Activated T-helper 1 cell treated with Interleukin-2 at 50 U/mL for 16 hours (primary cell): ENCODE measurements at places on chromosomes 12 and 14.

- DNase-seq, result no peak
Measured at GRCh38 chr14:22482085-22482694, 106.8 kb downstream of the DAD1 start.

- DNase-seq, result no peak
Measured at GRCh38 chr12:68591734-68592418, 18.8 kb upstream of the RAP1B start.

DNA sequence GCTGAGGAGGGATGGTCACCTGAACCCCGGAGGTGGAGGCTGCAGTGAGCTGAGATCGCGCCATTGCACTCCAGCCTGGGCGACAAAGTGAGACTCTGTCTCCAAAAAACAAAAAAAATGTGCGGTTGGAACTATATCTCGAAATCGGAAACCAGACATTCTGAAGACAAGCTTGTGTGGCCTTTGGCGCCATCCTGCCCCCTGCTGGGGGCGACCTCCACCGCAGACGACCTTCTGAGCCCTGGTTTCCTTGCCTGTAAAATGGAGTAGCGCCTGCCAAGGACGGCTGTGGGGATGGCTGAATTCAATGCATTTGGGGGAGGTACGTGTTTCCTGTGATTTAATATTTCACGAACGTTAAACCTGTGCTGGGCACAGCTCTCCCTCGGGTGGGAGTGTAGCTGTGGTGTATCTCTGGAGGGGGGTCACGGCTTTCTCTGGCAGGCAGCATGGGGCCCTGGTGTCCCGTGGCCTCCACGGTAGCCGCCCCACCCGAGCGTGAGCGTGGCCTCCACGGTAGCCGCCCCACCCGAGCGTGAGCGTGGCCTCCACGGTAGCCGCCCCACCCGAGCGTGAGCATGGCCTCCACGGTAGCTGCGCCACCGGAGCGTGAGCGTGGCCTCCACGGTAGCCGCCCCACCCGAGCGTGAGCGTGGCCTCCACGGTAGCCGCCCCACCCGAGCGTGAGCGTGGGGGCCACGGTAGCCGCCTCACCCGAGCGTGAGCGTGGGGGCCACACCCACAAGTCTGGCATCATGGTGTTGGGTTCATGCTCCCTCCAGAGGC is 55.3 kb downstream of the LRCOL1 start:
- no peak for DNase-seq

DNA sequence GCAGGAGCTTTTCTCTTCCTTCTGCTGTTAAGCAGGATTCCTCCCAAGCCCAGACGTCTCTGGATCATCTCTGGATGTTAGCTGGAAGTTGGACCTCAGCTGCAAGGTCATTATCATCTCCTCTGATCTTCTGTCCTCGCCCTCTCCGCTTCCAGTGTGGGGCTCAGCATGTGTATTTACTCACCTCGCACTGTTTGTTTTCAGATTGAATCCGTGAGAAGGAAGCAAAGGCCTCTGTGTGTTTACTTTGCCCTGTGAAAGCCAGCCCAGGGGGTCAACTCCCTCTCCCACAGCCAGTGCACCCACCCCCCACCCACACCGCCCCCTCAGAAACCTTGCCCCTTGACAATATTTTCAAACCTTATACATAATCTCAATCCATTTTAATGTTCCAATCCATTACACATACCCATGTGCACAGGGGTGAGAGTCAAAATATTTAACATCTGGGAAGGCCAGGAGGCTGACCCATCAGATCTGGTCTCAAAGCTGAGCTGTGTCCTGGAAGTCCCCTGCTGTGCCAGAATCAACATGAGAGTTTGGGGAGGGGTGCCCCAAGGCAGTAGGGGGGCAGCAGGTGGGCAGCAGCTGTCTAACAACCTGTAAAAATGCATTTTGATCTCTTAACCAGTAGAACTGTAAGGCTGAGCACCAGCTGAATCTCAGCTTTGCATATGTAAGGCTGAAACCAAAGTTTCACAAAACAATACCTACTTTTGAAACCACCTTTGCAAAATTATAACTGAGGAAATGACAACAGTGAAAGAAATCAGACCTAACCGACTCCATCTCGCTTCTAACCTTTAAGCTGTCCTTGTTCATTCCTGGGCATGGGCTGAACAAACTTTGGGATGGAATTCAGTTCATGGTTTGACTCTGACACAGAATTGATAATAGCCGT is 157.9 kb downstream of the ZNF664 start:
- DNase-seq, result no peak

GRCh38 chr12:88035907-88036289 is 6.7 kb upstream of the C12orf50 start:
- no peak for DNase-seq

GRCh38 chr12:52566847-52567291 is 6.8 kb downstream of the KRT74 start:
- DNase-seq, result no peak

- no peak for DNase-seq
Measured at GRCh38 chr12:131372171-131372475, 338.8 kb upstream of the SFSWAP start.

DNA sequence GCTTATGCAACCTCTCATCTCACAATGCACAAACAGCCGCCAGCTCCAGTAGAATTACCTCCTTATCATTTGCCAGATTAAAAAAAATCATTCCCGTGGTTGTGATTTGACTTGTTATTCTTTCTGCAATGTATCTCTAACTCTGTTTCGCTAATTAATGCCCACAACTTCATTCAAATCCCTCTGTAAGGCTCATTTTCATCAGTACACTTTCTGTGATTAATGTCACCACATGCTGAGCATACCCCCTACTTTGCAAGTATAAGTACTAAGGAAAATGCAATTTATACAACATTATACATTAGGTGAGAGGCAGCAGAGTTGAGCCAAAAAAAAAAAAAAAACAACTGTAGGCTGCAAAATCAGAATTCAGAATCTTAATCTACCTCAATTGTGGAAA is 166.0 kb downstream of the FSCB start:
- no peak for DNase-seq

- DNase-seq, result no peak
Measured at GRCh38 chr12:96046543-96047228, 11.3 kb upstream of the LTA4H start.

DNA sequence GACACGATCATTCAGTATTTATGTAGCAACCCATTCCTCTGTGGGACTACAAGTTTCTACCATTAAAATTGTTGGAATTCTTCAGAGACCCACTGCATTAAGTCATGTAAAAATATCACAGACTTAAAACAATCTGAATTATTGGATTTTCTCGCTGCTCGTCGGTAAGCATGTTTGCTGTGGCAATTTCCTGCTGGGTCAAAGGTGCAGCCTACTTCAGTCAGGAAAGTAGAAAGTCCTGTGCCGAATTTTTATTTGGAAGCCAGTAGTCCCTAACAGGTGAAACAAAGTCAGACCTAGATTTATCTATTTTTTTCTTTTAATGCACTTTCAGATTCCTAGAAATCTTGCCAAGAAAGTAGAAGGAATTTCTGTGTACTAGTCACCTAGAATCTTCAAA is 110.4 kb upstream of the MYL2 start:
- DNase-seq, result no peak

- no peak for DNase-seq
Measured at GRCh38 chr12:3267690-3268089, 190.5 kb downstream of the TSPAN9 start.

- DNase-seq, result no peak
Measured at GRCh38 chr12:110578694-110579534, 4.2 kb downstream of the PPTC7 start.

DNA sequence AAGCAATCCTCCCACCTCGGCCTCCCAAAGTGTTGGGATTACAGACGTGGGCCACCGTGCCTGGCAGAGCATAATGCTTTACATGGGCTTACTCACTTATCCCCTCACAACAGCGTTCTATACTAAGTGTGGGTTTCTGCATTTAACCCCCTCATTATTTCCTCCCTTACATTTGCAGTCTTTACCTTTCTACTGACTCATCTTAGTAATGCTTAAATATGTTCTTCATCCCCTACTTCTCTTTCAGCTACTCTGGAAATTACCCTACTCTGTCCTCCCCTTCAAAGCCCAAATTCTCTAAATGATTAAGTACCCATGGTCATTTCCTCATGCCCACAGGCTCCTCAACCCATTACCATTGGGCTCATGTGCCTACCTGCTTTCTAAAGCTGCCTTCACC is 40.7 kb downstream of the NKX2-1 start:
- no peak for DNase-seq

DNA sequence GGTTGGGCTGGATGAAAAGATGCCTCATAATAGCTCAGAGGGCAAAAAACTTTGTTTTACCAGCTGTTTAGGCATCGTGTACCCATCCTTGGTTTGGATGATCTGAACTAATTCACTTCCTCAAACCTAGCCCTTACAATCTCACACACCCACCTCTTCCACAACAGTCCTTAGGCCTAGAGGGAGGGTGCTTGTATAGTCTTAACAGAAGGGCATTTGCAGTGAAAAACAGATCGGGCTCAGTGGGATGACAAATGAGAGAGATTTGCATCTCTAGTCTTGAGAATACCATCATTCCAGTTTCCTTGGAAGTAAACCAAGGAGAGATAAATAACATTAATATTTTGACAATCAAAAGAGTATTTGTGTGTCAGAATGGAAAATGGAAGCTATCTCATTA is 11.0 kb downstream of the SLCO1A2 start:
- DNase-seq, result no peak

DNA sequence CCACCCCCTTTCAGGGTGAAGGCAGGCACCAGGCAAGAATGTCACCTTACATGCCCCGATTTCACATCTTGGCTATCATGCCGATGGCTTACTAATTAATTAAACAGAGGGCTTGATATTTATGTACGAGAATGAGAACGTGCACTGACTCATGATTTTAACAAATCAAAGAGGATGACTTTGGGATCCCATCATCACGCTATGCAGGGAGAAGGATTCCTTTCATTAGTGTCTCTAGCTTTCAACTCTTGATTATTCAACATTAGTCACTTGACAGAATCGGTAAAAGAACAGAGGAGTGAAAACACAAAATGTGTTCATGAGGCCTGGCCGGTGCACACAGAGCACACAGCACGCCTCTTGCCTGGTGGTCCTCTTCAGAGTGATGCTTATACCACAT is 80.6 kb downstream of the PRKAB1 start:
- DNase-seq, result no peak

DNA sequence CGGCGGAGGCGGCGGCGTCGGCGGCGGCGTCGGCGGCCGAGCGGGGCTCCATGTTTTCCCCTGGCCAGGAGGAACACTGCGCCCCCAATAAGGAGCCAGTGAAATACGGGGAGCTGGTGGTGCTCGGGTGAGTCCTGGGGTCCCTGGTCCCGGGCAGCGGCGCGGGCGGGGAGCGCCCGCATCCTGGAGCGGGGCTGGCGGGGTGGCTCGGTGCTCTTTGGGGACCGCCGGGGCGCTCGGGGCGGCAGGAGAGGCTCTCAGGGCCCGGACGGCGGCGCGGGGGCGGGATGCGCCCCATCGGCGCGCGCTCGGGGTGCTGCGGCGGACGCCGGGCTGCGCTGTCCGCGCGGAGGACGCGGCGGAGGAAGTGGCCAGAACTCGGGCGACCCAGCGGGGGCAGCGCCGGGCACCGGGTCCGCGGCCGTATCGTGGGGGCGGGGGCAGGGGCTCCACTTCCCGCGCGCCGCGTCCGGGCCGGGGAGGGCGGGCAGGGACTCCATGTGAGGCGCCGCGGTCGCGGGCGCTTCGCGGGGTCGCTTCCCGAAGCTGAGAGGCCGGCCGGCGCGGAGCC is 485 bp downstream of the PELI2 start:
- peak; percentile 7 for DNase-seq

DNA sequence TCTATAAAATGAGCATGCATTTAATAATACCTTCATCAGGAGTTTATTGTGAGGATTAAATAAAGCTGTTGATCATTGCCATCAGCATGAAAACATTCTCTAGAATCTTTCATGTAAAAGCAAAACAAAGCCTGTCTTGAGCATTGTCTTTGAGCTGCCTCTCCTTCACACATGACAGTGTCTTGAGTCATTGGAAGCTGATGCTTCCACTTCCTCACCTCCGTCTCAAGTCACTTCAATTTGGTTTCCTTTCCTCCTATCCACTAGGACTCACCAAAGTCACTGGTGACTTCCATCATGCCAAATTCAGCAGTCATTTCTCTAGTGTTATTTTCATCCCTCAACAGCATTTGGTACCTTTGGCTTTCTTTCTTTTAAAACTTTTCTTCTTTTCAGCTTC is 31.6 kb upstream of the MYBPC1 start:
- no peak for DNase-seq

GRCh38 chr12:112496496-112496895 is 77.7 kb downstream of the PTPN11 start:
- no peak for DNase-seq
